CD8-positive, alpha-beta memory T cell (primary cell): ENCODE measurements at places on chromosomes 2 and 18. TPM values are rescaled to one million over a fixed set of nuclear protein-coding genes. Genes with fewer than 3 reads are reported as not detected.

Gene CTIF
- 4.2 TPM for total RNA-seq

Gene MYCN
- not detected for total RNA-seq

DNA sequence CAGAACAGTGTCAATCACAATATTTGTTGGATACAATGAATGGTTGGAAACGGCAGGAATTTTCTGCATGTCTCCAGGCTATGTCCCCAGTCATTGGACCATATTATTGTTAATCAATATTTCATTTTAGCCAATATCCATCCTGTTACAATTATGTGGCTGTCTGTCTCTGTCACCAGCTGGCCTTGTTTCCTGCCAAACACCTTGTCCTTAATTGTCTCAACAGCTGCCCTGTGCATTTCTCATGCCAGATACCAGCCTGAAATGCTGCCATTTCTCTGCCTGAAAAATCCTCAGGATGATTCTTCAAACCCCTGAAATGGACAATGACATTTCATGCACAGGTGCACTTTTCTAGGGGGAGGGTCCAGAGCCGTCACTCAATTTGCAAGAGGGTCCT is 170.6 kb downstream of the ALPK2 start:
- no peak for DNase-seq

- DNase-seq: no peak
Observed at GRCh38 chr2:26914659-26915310, 55.7 kb upstream of the MAPRE3 start.

DNA sequence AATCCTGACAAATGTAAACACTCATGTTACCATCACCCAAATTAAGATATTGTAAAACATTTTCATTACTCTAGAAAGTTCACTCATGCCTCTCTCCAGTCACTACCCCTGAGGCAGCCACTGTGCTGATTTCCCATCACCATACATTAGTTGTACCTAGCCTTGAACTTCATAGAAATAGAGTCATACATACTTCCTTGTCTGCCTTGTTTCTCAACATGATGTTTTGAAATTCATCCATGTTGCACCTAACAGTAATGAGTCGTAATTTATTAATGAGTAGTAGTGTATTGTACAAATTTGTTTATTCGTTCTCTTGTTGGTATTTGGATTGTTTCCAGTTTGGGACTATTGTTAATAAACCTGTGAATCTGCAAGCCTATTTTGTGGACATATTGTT is 49.0 kb upstream of the TWSG1 start:
- DNase-seq: no peak

- DNase-seq: no peak
Observed at GRCh38 chr2:43193652-43194120, 32.7 kb downstream of the ZFP36L2 start.

- DNase-seq: no peak
Observed at GRCh38 chr2:43214253-43214652, 12.2 kb downstream of the ZFP36L2 start.

- DNase-seq: no peak
Observed at GRCh38 chr2:238851026-238851425, 3.1 kb downstream of the TWIST2 start.

GRCh38 chr2:239724194-239724849 is 300.8 kb downstream of the NDUFA10 start:
- no peak for DNase-seq

Gene HOXD4
- total RNA-seq: not detected
